ENCODE measurements at places on chromosomes 7 and 10. TPM values are rescaled to one million over a fixed set of nuclear protein-coding genes. Genes with fewer than 3 reads are reported as not detected.

- no peak for DNase-seq
Measured at GRCh38 chr10:129057856-129058663, 409.0 kb upstream of the MGMT start.

DNA sequence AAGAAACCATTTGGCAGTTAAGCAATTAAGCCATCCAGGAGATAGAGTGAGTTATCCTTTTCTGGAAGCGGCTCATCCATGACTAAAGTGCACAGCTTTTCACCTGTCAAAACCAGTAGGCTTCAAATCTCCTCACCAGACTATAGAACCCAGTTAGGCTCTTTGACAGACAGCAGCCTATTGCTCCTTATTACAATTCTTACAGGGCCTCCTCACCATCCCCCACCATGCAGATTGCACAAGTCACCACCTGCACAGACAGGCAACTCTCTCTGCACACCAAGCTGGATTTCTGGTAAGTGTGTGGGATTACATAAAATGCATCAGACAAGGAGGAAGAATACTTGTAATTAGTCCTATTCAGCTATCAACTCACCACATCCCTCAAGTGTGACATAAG lies 301.6 kb downstream of the SNX13 start:
- no peak for DNase-seq

GRCh38 chr10:95500097-95500496 lies 61.1 kb downstream of the SORBS1 start:
- no peak for DNase-seq

GRCh38 chr7:148927123-148928045 lies 43.3 kb upstream of the EZH2 start:
- DNase-seq: no peak

DNA sequence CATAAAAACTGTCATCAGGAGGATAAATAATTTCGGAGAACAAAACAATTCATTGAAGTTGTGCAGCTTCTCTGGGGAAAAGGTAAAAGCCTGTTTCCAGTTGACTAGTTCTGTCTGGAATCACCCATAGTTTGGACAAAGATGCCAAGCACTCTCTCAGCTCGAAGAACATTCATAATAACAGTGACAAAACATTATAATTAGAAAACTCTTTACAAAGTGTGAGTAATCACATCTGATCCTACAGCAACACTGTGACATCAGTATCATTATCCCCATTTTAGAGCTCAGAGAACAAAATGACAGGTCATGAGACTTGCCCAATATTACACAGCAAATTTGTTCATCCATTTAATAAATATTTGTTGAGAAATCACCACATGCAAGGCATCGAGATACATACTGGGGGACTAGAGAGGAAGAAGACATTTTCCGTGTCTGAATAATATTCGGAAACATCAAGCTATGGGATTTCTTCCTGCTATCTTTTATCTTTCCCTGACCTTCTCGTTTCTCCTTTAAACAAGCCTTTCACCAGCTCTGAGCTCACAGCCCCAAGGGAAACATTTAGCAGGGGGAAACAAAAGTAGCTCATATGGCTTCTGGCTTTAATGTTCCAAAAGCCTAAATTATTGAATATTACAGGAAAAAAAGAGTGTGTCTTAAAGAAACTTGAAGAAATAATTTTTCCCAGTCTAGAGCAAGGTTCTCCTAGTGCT lies 123.3 kb upstream of the GHITM start:
- no peak for DNase-seq

- no peak for DNase-seq
Measured at GRCh38 chr7:150852371-150852905, at the start of gene AOC1. AOC1 (plus strand) TSS chr7:150852517; CDS start chr7:150856471, 3,954 bp downstream.

- DNase-seq: no peak
Measured at GRCh38 chr10:124033887-124034218, 59.5 kb downstream of the CHST15 start.

DNA sequence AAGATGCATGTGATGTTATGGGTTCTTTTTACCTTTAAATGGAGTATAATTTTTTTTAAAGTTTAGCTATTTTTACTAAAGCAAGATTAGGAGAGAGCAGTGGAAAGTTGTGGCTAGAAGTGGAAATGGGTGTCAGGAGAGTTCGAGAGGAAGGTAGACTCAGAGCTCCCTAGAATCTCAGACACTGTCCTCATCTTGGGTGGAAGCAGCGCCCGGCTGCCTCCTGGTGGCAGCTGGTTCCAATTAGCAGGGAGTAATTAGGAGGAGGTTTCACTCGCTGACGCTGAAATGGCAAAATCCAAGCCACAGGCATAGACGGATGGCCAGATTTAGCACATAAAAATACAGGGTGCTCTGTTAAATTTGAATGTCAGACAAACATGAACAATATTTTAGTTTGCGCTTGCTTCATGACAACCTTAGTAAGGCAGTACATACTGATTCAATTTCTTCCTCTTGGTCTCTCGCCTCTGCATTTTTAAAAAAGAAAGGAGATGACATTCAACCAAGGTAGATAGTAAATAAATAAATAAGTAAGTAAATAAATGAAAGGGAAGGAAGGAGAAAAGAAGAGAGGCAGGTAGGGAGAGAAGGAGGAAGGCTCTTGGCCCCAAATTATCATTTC lies 58.5 kb downstream of the LGI1 start:
- peak; percentile 67 for DNase-seq

DNA sequence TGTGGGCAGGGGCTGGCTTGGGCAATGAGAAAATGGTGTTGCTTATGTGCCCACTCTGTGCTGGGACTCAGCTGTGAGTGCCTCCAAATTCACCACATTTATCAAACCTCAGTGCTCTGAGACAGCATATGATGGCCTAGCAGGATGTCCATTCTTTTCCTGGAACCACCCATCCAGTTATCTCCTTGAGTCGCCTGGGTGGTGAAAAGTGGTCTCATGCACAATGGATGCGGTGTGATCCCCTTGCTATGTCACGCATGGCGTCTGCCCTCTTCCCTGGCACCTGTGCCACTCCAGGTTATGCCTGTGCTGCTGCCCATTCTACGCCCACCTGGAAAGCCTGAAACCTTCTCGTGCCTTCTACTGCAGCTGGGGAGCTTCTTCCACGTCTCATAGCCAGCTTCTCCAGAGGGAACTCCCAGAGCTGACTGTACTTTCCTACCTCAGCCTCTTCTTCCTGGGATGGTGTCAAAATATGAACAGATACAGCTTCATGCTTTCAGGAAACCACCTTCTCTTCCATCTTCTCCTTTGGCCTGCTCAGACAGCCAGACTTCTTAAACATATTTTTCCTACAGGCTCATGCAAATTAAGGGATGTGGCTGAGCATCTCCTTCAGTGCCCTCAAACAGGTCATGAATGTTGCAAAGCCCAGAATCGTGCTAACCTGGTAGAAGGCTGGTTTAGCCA lies 147.3 kb downstream of the PFKFB3 start:
- no peak for DNase-seq

DNA sequence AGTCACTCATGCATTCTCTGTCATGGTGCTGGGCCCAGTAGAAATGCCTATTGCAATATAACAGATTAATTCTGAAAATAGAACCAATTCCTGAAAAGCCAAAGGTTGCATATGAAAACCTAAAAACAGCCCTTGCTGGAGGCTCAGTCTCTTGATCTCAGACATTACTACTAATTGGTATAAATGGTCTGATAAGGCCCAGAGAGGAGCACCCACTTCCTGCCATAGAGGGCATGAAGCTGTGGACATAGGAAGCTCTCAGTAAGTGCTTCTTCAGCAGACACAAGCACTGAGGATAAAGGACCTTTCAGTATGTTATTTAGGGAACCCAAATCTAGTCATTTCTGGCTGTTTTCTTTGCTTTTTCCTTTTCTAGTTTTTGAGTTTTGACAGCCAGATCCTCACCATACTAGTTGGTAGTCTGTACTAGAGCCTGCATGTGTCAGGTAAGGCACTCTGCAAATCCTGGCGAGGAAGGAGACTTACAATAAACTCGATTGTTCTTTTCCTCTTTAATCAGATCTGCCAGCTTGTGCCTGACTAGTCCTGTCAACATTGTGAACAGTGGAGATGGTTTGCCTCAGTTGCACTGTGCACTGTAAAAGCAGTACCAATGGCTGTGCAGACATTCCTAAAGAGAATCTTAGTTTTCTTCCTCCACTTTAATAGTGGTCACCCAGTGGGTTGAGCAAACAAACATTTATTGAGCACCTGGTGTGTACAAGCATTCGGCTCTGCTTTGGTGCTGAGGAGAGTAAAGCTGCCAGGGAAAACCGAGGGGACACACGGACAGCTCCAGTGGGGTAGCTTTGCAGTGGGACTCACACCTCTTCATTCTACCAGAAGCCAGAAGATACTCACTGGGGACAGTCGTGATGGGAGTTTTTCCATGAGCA lies 140.9 kb downstream of the CHN2 start:
- DNase-seq: no peak

DNA sequence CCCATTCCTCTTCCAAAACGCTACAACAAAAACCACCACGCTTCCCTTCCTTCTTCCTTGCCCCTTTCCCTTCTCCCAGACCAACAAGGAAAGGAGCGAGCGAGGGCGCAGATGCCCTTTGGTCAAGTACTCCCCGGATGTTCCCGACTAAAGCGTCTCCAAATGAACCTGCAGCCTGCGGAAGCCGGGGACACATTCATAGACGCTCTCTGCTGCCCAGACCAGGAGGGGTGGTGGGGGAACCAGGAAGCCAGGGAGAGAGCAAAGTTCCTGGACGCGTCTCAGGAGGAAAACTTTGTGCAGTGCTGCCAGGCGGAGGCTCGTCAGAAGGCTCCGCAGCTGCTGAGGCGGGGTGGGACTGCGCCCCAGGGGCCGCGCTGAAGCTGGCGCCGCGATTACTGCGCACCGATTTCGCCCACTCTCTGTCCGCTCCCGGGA lies 754 bp downstream of the SEMA3D start:
- peak; percentile 54 for DNase-seq

DNA sequence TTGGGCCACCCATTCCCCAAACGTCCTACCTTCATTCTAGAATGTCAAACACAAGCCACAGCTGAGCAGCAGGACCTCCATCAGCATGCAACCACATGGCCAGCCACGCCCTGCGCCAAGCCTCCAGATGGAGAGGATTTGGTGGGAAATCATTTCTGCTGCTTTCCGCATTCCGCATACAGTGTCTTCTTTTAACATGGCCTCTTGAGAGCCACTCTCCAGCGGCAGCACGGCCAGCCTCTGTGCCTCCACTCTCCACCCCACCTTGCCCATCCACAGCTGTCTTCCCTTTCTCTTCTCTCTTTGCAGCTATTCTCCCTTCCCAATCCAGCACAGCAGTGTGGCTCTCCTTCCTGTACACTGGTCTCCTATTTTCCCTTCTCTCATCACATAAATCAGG lies 389.1 kb downstream of the PAXIP1 start:
- no peak for DNase-seq

FANK1 gene
- polyA plus RNA-seq: 11.7 TPM

BTBD16 gene
- 0.96 TPM for polyA plus RNA-seq

GBX1 gene
- polyA plus RNA-seq: 0.28 TPM

FKBP9 gene
- polyA plus RNA-seq: 132 TPM

ZPBP gene
- polyA plus RNA-seq: 0.53 TPM

CFAP46 gene
- polyA plus RNA-seq: 11.3 TPM

OPALIN gene
- not detected for polyA plus RNA-seq
